ENCODE measurements at places on chromosomes 3 and 15.

GRCh38 chr15:32951736-32952464 lies 234.1 kb downstream of the GREM1 start:
- ATAC-seq = no peak

GRCh38 chr3:193317682-193318300 lies 60.8 kb downstream of the ATP13A5 start:
- ATAC-seq = no peak

GRCh38 chr3:20552605-20553275 lies 366.7 kb upstream of the SGO1 start:
- ATAC-seq = no peak

DNA sequence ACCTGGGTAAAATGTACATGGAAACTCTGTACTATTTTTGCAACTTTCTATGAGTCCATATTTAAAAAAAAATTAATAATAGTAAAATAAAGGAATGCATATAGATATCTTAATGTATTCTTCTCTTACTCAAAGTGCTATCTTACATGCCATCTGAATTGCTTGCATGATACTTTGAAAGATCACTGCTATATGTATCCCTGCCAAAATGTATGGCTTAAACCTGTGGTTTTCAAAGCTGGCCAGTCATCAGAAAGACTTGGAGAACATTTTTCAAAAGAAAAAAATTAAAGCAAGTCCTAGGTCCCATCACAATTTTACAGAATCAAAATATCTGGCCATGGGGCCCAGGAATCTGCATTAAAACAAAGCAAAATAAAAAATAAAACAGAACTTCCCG lies 262.1 kb downstream of the LPP start:
- peak; percentile 17 for ATAC-seq

- ATAC-seq = no peak
Measured at GRCh38 chr3:24110051-24110450, 165.0 kb downstream of the NR1D2 start.

- no peak for ATAC-seq
Measured at GRCh38 chr3:30268288-30268687, 338.1 kb upstream of the TGFBR2 start.

GRCh38 chr15:76866716-76867321 lies 38.3 kb downstream of the SCAPER start:
- ATAC-seq = peak; percentile 80

GRCh38 chr3:147369661-147370123 lies 36.7 kb downstream of the ZIC4 start:
- peak; percentile 60 for ATAC-seq

DNA sequence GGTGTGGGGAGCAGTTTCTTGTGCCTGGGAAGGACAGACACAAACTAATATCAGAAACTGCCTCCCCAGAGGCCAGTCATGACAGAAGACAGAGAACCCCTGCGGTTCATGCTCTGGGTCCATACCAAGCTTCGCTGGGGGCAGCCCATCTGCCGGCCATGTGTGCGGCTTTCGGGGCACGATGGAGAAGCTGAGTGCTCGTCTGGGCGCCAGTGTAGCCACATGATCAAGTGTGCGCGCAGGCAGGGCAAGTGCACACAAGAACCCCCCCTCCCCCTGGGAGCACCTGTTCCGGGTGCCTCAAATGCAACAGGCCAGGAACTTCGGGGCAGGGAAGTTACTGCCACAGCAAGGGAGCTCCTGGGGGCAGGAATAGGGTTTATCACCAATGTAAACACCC lies 1.8 kb downstream of the ADAMTS17 start:
- no peak for ATAC-seq

DNA sequence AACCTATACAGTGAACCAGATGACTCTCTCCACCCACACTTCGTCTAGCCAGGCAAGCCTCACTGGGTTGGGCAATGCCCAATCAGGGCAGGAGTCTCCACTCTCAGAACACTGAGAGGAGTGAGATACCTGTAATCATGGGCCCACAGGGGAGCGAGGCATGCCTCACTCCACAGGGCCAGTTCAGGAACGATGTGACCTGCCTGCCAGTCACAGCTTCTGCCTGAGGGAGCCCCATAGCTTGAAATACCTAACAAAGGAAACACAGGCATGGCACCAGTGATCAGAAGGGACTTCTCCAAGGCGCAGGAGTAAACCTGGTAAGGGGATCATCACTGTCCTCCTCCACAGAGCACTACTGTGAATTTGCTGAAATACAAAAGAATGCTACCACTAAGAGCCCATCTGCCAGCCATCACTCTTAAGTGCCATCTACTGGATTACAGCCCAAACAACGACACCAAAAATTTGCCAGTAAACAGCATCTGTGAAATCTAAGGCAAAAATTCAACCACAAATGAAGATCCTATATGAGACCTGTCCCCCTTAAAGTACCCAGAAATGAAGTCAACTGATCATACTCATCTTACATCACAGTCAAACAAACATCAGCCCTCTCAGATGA lies 689.9 kb upstream of the SEMA6D start:
- no peak for ATAC-seq

GRCh38 chr15:55552926-55553325 lies 35.2 kb downstream of the PYGO1 start:
- ATAC-seq = peak; percentile 69

DNA sequence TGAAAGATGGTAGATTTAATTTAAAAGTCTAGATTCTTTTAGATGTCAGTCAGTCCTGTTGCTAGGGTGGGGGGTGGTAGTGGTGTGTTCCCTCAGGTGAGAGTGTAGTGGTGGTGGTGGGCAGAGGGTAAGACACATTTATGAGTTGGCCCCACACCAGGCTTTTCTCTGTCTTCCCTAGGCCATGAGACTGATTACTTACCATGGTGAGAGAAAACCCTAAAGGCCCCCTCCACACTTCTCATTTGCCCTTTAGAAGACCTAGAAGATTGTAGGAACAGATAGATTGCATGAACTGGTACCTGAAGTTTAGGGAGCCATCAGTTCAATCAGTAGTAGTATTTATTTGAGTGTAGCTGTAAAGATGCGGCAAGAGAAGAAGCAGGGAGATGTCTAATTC lies 20.9 kb downstream of the FNDC3B start:
- ATAC-seq = no peak

- ATAC-seq = no peak
Measured at GRCh38 chr3:28280781-28281180, 39.4 kb downstream of the CMC1 start.

DNA sequence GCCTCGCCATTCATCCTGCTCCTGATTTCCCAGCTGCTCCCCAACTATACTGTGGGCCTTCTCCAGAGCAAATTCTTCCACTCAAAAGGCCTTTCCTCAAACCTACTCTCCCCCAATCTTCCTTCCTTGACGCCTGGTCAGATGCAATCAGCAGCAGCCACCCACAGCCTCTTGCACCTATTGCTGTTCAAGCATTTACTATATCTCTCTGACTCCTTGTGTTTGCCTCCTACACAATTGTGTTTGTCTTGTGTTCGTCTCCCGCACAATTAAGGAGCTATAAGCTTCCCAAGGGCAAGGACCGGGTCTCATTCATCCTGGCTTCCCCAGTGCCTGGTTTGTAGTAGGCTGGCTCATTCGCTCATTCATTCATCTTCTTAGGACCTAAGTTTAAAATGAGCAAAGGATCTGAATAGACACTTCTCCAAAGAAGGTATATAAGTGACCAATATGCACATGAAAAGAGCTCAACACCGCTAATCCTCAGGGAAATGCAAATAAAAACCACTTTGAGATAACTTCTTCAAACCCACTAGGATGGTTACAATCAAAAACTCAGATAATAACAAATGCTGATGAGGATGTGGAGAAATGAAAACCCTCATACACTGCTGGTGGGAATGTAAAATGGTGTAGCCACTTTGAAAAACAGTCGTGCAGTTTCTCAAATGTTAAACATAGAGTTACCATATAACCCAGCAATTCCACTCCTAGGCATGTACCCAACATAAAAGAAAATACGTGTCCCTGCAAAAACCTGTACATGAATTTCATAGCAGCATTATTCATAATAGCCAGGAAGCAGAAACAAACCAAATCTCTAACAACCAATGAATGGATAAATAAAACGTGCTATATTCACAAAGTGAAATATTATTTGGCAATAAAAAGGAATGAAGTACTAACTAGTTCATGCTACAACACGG lies 31.0 kb downstream of the MEGF11 start:
- no peak for ATAC-seq

GRCh38 chr3:16056217-16056616 lies 118.3 kb upstream of the GALNT15 start:
- ATAC-seq = no peak

DNA sequence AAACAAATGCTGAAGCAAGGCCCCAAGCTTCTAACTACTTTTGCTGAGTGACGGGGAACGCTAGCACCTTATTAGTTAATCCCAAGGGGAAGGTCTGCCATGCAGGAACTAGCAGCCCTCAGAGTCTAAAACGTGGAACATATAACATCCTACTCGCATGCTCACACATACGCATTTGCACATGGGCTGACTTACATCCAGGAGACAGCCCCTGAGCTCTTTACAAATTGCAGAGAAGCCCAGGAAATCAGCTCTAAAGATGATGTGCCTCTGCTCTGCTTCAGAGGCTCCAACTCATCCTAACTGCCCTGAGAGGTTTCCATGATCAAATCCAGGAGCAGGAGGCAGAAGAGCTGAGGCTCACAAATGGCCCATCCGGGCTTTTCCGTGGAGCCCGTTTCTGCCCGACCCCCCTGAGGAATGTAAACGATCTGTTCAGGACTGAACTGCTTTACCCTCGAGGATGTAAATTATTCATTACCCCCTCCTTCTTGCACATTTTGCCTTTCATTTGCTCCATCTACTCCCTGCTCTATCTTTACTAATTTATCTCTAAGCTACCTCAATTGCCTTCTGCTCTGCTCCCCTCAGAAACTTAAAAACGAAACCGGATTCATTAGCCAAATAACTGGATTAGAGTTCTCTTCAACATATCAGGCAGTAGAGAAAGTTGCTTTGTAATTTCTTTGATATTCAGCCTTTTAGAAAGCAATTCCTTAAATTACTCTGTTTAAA lies 141.9 kb upstream of the CCDC54 start:
- ATAC-seq = peak; percentile 11

DNA sequence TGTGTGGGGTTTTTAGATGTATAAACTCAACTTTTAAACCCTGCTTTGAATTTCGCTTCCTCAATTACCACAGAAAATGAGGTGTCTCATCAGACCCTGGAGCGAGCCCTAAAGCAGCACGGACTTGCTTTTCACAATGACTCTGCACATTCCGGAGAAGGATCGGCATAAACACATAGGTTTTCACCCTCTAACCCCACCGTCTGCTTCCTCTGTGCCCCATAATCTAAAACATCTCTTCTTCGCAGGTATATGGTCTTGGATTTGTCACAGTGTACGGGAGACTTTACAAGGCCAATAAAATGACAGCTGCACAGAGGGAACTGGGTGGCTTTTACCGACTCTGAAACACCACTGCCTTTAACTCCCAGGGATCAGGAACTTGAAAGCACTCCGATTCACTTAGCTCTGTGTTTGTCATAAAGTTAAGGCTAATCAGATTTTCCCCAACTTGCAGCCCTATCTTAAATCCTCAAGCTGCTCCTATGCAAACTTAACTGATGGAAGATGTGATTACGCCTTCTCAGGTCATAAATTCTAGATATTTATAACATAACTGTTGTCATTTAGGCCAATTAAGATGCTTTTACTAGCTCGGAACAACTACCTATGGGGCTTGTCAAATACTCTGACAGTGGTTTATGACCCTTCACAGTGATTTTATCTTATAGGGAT lies 133.4 kb upstream of the WNT5A start:
- ATAC-seq = peak; percentile 79

DNA sequence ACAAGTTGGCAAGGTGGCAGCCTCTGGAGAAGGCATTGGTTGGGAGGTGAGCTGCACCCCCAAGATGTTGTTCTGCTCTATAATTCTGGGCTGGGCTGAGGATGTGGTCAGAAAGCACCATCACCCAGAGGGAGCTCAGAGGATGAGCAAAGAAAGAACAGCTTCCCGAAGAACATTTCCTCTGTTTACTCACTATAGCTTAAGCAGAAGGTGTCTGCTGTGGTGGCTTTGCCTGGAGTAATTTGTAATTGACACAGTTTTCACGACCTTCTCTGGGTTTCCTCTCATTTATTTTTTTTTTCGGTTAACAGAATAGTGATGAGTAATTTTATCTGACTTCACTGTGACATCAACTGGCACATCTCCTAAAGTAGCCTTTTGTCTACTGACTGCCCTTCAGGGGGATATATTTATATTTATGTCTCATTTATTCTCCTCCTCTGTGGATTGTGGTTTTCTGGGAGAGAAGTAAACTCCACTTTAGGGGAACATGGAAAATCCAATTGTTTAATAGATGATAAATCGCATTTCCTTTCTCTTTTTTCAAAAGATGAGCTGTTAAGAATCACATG lies 49.5 kb upstream of the ABHD17C start:
- ATAC-seq = no peak

DNA sequence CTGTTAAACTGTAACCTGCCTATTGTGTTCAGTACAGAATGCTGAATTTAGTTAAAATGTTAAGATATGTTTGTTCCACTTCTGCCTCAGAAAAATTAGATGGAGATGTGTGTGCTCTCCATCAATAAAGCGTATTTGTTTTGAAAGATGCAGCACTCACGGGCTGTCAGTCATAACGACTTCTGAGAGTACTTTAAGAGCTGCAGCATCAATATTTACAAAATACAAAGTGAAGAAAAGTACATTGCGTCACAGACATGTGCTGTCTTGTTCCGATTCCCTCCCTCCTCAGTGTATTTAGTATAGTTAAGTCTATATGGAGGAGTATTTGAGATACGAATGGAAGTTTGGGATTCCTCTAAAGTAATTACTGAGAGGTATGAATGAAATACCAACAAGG lies 166.6 kb downstream of the BBX start:
- no peak for ATAC-seq

GRCh38 chr3:119368298-119368697 lies 74.1 kb downstream of the ARHGAP31 start:
- ATAC-seq = no peak

Data from SK-N-SH treated with all-trans-retinoic acid at 6 μM for 48 hours (cell line).